ENCODE measurements at places on chromosomes 1 and 21.
A peak's percentile ranks its signal among the peaks of the same experiment; 100 is the strongest.

DNA sequence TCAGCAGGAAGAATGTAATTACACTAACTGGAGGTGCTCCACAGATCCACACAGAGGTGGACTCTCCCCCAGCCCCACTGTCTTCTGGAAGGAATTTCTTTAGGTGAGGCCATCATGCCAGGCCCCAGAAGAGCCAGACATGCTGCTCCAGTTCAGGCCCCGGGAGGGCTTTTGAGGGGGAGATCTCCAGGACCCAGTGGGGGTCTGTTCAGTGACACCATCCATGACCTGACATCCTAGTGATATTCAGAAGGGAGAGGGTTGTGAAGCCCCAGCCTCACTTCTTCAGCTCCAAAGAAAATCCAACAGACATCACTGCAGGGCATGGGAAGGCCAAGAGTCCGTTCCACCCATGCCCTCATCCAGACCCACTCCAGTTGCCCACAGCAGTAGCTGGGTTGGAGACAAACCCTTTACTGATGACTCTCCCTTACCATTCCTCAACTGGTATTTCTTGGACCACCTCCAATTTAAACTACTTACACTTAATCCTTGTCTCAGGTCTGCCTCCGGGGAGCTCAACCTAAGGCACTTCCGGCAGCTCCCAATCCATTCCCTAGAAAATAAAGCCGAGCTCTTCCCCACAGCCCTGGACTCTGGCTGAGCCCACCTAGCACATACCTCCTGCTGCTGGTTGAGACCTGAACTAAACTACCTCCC, 39.2 kb downstream of the CSMD2 start:
- DNase-seq, result no peak

- peak; percentile 14 for DNase-seq
Observed at GRCh38 chr1:214332946-214333798, 52.2 kb downstream of the SMYD2 start.

DNA sequence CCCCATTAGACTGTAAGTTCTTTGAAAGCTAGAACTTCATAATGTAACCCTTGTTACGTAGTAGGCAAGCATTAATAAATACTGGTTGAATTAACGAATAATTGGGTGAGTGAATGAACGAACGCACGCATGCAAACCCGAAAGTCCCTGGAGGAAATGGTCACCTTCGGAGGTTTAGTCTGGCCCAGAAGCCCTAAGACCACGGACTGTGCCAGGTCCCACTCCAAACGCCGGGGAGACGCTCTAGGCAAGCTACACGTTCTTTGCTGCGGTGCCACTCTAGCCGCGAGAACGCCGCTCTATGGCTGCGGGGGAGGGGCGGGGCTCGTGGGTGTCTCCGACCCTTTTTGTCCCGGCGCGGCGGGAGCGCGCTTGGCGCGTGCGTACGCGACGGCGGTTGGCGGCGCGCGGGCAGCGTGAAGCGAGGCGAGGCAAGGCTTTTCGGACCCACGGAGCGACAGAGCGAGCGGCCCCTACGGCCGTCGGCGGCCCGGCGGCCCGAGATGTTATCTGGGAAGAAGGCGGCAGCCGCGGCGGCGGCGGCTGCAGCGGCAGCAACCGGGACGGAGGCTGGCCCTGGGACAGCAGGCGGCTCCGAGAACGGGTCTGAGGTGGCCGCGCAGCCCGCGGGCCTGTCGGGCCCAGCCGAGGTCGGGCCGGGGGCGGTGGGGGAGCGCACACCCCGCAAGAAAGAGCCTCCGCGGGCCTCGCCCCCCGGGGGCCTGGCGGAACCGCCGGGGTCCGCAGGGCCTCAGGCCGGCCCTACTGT, at the start of gene KDM1A:
Gene KDM1A (plus strand): TSS at position 375 of the 769 bp plus-strand sequence. CDS start 129 bp downstream, at position 504.
- peak; percentile 87 for DNase-seq

- DNase-seq, result no peak
Observed at GRCh38 chr1:72601035-72601674, 318.8 kb upstream of the NEGR1 start.

- DNase-seq, result no peak
Observed at GRCh38 chr1:153527023-153527682, 8.6 kb downstream of the S100A6 start.

DNA sequence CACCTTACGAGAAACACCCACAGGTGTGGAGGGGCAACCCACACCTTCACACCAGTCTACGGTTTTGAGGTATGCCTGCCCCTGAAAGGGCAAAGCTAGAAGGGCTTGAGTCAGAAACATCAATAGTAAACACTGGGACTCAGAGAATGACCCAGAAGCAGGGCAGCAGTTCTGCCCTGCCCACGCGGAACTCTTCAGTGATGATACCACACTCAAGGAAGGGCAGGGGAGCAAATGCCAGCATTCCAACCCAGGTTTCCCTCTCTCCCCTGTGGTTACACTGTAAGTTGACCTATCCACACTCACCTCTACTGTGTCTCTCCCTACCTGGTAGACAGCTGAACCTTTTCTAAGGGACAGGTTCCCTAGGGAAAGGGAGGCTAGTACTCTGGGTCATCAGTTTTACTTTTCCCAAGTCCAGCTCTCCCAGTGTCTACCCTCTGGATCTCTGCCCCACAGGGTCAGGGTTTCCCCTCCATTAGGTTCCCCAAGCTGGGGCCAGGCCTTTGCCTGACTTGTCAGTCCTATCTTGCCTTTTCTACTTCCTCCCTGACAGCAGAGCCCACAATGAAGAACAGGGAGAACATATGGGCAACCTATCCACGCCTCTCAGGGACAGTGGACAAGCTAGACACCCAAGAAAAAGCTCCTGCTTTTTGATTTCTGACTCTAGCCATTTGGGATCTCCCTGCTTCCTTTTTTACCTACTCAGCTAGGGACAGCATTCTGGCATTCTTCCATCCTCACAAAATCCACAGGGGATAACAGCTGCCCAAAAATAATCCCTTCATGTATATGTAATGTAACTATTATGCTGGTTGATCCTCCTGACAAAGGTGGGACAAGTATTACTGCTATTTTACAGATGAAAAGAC, 3.0 kb downstream of the F11R start:
- DNase-seq, result no peak

GRCh38 chr1:66339944-66340343, 194.0 kb upstream of the SGIP1 start:
- no peak for DNase-seq

DNA sequence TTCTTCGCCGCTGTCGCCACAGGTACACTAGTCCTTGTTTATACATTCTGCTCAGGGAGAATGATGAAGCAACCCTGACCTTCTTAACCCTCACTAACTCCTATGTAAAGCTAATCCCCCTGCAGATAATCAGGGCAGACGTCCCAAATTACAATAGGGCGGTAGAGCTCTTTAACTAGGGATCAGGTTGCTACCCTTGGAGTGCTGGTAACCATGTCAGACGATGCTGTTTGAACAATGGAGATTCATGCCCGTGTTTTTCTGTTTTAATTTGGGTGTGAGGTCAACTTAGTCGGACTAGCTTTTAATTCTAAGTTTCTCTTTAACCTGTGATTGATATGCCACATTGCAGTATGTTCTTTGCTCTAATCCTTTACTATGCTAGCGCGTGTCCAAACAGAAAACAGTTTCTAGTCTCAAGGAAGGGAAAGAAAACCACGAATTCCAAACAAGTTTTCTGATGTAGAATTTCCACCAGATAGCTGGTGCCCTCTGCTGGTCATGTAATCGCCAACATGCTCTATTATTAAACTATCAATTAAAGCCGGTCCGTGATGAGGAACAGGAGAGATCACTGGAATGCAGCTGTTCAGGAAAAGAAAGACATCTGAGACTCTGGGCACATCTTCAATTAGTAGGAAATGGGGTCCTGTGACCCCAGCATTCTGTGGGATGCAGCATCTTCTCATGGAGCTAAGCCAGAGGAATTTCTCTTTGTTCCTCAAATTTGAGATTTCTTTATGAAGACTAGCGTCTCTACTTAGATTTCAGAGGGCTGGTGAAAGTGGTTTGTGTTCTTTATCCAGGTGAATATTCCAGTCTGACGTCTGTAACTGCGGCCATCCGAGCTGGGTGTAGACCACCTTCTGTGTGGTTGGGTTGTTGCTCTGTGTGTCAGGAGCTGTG, 18.3 kb upstream of the VAMP3 start:
- DNase-seq, result peak; percentile 11

- DNase-seq, result no peak
Observed at GRCh38 chr21:31176725-31177124, 138.4 kb upstream of the KRTAP19-8 start.

DNA sequence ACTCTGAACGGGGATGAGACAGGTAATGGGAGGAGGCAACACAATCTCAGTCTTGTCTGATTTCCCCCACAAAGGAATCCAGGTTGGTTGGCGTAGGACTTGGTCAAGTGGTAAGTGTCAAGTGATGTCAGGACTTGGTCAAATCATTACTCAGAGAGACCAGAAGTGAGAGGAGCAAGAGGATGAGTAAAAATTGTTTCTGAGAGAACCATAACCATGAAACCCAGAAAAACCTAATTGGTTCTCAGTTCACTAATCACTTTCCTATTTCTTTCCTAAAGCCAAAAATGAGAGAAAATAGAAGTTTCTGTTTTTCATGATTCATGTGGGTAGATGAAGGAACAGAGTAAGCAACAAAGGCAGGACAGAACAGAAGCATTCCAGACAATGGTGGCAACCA, 5.0 kb downstream of the PHC2 start:
- no peak for DNase-seq

- no peak for DNase-seq
Observed at GRCh38 chr1:28885472-28885877, 28.9 kb upstream of the EPB41 start.

GRCh38 chr1:183568176-183569021, 21.9 kb downstream of the NCF2 start:
- DNase-seq, result no peak

GRCh38 chr1:117664314-117664713, 58.5 kb downstream of the TENT5C start:
- DNase-seq, result no peak

- DNase-seq, result no peak
Observed at GRCh38 chr1:111569913-111570312, 49.7 kb upstream of the RAP1A start.

- DNase-seq, result no peak
Observed at GRCh38 chr1:117592155-117592554, 13.7 kb upstream of the TENT5C start.

DNA sequence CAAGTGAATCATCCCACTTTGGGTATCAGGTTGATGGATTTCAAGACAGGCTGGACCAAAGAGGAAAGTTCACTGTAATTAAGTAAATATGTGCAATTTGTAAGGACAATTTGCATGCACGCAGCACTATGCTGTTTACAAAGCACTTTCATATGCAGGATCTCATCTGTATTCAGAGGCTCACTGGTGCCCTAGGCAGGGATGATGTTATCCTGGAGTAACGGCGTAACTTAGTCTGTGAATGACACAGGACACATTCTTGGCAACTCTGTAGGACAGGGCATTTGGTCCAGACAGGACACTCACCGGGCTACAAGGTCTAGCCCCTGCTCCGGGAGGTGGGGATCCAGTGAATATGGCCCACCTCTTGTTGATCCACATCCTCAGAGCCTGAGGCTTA, 365.4 kb upstream of the DUSP10 start:
- no peak for DNase-seq

DNA sequence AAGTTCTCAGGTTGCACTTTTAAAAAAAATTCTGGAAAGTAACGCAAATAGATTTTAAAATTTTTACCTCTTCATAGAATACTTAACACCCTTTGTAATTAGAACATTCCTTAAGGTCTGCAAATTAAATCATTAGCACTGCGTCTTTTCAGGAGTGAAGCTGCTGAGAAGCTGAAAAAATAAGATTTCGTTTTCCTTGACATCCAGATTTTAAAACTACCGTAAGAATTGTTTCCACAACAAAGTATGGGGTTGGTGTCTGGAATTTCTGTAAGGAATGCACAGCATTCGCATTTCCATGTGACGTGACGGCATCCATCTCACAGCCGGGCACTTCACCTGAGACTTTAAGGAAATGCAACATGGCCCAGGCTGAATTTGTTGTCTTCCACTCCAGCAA, 76.3 kb upstream of the COX20 start:
- no peak for DNase-seq

- no peak for DNase-seq
Observed at GRCh38 chr1:193185901-193186731, at the start of gene B3GALT2. Gene B3GALT2, minus strand, starts transcription at chr1:193186613. Its CDS starts 5,051 bp downstream, at chr1:193181562.

- DNase-seq, result no peak
Observed at GRCh38 chr1:21734526-21734925, 48.4 kb downstream of the USP48 start.

GRCh38 chr1:12634156-12634555, 9.7 kb upstream of the AADACL4 start:
- DNase-seq, result no peak

- no peak for DNase-seq
Observed at GRCh38 chr1:216935901-216936300, 212.7 kb upstream of the ESRRG start.

GRCh38 chr1:72037745-72038343, 244.5 kb downstream of the NEGR1 start:
- no peak for DNase-seq

DNA sequence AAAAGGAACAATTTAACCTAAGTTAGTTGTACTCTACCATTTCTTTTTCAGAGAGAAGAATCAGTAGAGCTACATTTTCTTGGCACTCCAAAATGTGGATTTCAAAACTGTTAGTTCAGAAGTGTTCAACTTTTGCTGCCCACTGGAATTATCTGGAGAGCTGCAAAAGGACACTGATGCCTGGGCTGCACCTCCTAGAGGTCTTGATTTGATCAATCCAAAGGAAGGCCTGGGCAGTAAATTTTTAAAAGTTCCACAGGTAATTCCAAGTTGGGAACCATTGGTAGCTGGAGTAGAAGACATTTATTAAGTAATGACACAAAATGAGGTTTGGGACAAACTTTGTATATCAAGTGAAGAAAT, 79.3 kb upstream of the HMCN1 start:
- DNase-seq, result no peak

- no peak for DNase-seq
Observed at GRCh38 chr21:35275776-35276175, 226.7 kb upstream of the RUNX1 start.

DNA sequence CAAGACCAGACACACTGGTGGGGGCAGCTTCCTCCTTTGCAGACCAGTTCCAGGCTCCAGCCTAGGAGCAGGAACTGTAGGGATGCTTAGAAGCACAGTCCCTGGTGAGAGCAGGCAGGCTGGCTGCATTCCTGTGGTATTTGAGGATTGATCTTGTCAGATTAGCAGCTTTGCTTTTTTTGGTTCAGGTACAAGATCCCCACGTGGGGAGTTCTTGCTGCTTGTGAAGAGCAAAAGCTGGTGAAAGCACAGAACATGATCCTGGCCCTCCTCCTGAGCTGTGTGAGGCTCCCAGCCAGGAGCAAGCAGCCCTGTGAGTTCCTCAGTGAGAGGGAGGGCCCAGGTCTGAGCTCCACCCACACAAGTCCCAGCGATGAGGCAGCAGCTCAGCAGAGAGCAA, 75.3 kb upstream of the ARTN start:
- peak; percentile 97 for DNase-seq

Data from AG09309 (cell line).